A549 treated with ZK216348 at 1 μM for 4 hours (cell line): ENCODE measurements at places on chromosomes 16 and 17. TPM values are rescaled to one million over a fixed set of nuclear protein-coding genes. Genes with fewer than 3 reads are reported as not detected.

Gene GAST
- not detected in 5 replicates for total RNA-seq

Gene DNAH9
- not detected in 5 replicates for total RNA-seq

Gene CA7
- total RNA-seq, result not detected in 5 replicates

Gene ADPRM
- 6.3 to 8.6 TPM (median 8.3 TPM) in 5 replicates for total RNA-seq

Gene FADS6
- not detected in 5 replicates for total RNA-seq
